Activated naive CD4-positive, alpha-beta T cell (primary cell): ENCODE measurements at places on chromosomes 5 and 9.

DNA sequence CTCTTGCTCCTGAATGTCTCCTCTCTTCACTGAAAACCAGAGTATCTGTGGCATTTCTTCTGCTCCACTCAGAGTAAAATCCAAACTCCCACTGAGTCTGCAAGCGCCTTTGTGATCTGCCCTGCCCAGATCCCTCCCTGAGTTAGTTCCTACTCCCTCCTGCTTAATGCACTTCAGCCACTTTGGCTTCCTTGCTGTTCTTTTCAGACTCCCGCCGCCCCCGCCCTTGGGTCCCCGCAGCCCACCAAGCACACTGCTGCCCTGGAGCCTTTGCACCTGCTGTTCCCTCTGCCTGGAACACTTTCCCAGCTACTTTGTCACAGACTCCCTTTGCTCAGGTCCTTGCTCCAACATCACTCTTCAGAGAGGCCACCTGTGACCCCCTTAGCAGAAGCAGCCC lies 127.2 kb upstream of the SLC25A48 start:
- no peak for DNase-seq

- DNase-seq = no peak
Observed at GRCh38 chr5:149706158-149706557, 24.0 kb upstream of the PPARGC1B start.

- no peak for DNase-seq
Observed at GRCh38 chr5:131589510-131590348, 45.3 kb downstream of the RAPGEF6 start.

DNA sequence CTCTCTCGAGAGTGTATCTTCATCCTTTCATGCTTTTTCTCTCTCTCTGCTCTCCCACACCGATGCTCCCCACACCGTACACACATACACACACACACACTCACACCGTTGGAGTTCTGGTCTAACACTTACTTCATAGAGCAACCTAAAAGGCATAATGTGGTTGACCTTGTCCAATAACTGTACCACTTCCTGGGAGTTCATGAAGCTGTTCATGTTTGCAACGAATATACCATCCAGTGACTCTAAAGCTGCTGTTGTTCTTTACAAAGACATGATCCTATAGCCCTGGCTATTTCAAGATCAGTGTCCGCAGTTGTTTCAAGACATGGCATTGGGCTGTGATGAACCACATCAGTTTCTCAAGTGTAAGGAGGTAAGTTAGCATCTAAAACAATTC lies 10.0 kb downstream of the MEF2C start:
- DNase-seq = no peak

GRCh38 chr5:68367717-68368116 lies 152.2 kb downstream of the PIK3R1 start:
- DNase-seq = no peak

DNA sequence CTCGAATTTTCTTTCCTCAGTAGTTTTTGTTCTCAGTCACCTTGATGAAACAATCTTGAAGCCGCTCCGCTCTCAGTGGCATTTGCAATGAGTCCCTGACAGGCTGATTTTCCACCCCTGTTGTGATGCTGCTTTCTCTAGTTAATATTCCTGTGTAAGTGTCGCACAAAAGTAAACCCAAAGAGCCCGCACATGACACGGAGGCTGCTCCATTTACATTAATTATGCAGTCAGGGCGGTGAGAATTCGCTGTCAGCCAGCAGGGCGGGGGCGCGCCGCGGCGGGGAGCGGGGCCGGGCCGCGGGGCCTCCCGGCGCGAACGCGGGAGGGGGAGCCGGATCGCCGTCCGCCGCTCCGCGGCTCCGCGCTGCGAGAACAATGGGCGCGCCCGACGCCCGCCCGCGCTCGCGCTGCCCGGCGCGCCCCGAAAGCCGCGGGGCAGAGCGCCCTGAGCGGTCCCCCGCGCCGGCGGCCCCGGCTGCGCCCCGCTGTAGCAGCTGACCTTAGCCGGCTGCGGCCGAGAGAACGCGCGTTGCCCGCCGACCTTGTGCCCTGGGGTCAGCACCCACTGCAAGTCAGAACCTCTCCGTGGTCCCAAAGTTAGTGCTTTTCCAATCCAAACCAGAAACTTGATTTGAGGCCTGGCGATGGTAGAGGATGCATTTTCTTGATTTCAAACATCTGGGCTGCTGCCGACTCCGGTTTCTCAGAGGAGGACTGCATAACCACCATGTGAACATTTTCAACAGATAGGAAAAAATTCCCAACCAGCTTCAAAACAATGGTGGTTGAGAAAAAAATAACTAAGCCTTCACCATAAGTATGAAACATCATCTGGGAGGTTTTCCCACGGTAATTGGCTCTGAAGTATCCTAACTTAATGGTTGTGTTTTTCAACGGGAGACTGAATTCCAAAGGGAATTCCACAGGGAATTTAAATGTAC lies 142.6 kb downstream of the PBX3 start:
- DNase-seq = peak; percentile 24

GRCh38 chr5:149852641-149853330 lies 91.8 kb downstream of the PDE6A start:
- no peak for DNase-seq

DNA sequence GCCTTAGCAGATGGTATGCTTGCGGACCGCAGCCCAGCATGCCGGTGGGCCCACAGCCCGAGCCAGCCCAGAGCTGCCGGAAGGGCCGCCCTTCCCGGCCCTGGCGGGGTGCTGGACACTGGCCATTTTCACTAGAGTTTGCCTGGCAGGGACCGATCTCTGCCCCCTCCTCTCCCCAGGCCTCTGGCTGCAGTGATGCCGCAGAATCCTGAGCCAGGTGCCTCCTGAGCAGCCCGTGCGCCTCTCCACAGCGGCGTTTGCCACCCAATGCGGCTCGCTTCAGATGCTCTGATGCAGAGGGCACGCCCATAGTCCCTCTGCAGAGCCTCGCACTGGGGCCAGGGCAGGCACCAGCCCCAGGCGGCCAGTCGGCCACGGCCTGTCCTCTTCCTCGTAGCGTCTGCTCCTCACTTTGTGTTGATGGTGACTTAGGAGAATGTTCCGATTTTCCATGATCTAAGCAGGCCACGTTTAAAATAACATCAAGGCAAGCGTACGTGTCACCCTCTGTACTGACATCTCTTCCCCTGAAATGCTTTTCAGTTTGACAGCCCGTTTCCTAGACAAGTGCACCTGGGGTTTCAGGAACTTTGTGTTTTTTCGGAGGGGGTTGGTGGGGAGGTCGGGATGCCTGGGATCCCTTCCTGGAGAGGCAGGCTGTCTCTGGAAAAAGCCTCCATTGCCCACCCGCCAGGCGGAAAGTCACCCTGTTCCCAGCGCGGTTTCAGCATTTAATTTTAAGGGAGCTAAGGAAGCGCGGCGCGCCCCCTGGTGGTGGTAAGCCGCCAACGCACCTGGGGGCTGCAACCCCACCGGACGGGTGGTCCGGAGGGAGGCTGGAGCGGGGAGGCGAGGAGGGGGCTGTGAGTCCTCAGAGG lies 29.8 kb upstream of the HMCN2 start:
- DNase-seq = peak; percentile 63

- no peak for DNase-seq
Observed at GRCh38 chr5:152601806-152602732, 197.0 kb upstream of the NMUR2 start.

GRCh38 chr9:36898431-36899020 lies 135.5 kb downstream of the PAX5 start:
- DNase-seq = no peak

DNA sequence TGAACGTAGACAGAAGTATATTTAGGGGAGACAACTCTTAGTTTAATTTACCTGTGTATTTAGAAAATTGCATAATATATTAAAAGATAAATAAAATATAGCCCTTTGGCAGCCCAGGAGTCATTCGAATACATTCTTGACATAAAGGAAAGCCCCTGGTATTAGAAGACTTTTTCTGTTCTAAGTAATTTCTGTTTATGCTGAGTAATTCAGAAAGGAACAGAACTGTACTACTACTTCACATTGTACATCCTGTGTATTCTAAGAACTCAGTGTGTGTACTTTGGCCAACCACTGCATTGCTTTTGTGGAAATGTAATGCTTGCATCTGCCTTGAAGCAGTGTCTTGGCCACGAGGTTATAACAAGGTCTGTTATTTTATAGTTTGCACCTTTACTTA lies 136.4 kb downstream of the KDM4C start:
- no peak for DNase-seq

- no peak for DNase-seq
Observed at GRCh38 chr5:113034182-113034773, 57.7 kb downstream of the DCP2 start.

DNA sequence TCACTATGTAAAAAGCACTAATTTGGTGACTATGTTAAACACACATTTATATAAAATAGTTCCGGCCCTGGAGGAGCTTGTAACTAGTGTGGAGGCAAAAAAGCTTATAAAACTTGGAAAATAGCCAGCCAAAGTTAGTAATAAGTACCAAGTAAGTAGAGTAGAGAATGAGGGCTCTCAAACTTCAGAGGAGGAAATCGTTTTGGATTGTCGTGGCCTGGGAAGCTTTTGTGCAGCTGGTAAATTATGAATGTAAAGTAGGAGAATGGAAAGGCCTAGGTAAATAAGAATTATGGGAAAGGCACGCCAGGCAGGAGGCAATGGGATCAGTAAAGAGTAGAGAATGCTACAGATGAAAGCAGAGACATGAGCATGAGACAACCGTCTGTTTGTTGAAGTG lies 832.7 kb upstream of the ZNF608 start:
- DNase-seq = no peak

- DNase-seq = no peak
Observed at GRCh38 chr9:131092548-131093440, 3.5 kb upstream of the AIF1L start.

- no peak for DNase-seq
Observed at GRCh38 chr5:42108468-42108867, 183.4 kb downstream of the FBXO4 start.

GRCh38 chr5:17808566-17808965 lies 174.3 kb downstream of the TAF11L14 start:
- no peak for DNase-seq

DNA sequence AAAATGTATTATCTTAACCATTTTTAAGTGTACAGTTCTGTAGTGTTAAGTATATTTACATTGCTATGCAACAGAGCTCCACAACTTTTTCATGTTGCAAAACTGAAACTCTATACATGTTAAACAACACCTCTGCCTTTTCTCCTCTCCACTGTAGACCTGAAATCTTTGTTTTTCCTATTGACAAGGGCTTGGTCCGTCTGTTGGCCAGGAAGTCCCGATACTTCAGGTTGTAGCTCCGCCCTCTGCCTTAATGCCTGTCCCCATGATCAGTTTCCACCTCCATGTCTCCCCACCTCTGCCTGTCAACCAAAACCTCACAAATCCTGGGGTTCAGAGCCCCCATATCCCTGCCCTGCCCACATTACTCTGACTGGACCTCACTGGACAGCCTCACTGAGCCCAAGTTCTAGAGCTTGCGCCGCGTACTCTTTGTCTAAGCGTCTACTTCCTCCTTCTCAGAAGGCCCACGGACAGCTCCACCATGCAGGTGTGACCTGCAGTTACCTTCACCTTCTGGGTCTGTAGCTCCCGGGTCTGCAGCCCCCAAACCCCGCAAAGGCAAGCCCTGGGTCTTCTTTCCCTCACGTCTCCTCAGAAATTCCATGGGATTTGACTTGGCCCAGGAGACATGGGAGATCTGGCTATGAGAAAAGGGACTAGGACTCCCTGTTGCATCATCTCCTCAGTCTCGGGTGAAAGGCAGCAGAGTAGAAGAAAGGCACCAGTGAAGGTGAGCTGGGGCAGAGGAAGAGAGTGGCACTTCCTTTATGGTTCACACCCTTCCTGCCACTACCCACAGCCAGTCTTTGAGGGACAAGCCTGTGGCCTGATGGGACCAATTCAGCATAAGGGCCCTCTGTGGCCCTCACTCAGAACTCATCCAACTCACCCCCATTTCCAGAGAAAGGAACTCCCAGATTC lies 8.0 kb downstream of the GLIPR2 start:
- DNase-seq = no peak

DNA sequence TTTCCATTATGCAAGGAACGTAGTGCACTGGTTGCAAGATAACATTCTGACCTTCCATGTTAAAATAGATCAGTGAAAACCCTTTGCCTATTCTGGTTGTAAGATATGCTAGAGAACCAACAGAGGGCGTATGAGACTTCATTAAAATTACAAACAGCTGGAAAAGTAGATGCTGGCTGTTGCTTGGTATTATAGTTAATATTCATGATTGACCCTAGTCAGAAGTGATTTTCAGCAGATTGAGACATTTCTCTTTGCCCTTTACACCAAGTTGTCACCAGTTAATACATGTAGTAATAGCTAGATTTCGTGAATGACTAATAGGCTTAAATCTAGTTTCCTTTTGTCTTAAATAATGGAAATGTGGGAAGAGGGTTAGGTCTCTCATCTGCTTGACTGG lies 13.8 kb upstream of the FGF18 start:
- DNase-seq = no peak

DNA sequence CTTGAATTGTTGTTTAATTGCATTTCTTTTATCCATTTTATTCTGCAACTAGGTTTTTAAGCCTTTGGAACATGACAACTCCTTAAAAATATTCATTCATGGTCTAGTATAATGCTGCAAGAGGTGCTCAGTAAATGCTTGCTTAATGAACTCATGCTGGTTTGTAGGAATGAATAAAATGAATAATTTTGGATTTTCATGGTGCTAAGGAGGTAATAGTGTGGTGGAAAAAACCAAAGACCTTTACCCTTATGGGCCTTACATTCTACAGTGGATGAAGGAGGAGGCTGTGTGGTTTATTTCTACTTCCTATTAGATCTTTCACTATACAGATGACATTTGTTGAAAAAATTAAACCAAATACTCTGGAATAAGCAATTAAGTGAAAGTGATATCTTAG lies 43.4 kb downstream of the LRRTM2 start:
- DNase-seq = no peak

DNA sequence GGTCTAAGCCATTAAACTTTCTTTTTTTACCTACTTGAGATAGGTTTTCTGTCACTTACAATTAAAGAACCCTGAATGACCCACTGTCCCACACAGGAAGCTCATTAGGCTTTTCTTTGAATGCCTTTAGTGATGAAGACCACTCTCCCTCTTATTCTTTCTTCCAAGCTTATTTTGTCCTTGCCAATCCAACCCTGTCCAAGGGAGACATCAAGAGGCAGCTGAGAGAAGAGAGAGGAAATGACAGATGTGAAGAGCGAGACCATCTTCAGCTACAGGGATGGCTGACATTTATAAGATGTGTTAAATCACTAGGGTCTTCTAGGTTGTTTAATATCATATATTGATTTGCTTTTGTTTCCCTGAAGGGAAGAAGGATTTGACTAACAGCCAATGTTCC lies 133.5 kb downstream of the FAM114A2 start:
- no peak for DNase-seq

GRCh38 chr5:75963554-75963953 lies 119.6 kb upstream of the SV2C start:
- DNase-seq = no peak

- DNase-seq = no peak
Observed at GRCh38 chr9:113591899-113592625, 128.5 kb downstream of the RGS3 start.

DNA sequence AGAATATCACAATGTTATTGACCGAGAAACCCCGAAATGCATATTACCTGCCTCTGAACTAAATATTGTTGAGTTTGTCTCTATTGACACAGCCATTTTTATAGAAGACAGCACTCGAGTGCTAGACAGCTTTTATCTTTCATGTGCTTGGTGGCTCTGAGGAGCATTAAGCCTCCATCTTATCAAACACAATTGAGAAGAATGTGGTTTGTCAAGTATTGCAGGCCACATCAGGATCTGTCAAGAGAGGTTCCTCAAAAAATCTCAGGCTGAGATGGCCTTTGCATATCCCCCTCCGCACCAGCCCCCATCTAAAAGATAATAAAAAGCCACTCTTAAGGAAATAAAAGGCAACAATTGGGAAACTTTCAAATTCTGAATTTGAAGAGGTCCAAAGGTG lies 284.8 kb downstream of the DENND1A start:
- no peak for DNase-seq

- no peak for DNase-seq
Observed at GRCh38 chr5:4939042-4939781, 200.9 kb upstream of the ADAMTS16 start.
